ENCODE measurements at places on chromosomes 11 and 22.

- DNase-seq, result no peak
Observed at GRCh38 chr11:23893126-23893525, 603.7 kb upstream of the LUZP2 start.

DNA sequence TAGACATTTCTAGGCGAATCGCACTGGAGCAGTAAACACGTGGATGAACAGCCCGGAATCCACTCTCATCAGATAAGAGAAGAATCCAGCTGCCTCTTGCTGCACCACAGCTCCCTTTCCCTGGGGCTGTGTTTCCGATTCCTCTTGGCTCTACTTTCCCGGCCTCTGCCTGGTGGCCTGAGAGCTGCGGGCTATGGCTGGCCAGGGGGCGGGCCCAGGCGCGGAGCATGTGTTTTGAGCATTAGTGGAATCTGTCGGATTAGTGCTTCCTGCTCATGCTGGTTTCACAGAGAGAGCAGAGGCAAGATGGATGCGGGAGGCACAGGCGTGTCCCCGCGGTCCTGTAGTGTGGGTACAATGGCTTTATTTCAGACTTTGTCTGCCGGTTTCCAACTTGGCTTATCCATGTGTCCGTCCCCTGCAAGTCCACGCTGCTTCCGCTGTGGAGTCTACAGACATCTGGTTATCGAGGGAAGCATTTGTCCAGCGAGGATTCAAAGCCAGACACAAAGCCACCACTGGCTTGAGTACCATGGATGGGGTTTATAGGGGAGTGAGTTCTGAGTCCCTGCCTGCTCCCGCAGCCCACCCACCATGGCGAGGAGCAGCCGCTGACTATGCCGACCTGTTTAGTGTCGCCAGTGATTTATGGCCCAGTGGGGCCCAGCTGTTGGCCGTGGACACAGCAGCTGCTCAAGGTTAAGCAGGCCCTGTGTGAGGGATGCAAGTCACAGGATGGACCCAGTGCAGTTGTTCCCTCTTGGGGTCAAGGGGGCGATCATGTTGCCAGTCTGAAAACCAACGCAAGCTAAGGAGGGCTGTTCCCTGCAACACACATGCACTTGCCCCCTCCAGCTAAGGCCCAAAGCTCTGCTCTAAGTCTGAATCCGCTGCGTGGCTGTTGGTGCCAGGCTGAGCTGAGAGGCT, 43.3 kb upstream of the EP300 start:
- DNase-seq, result peak; percentile 74

- no peak for DNase-seq
Observed at GRCh38 chr11:128210148-128210940, 377.0 kb downstream of the ETS1 start.

- peak; percentile 84 for DNase-seq
Observed at GRCh38 chr22:31556627-31557203, 60.4 kb downstream of the SFI1 start.

All from cerebellar cortex (tissue), 1 donor.